ENCODE measurements at places on chromosomes 1 and 21.

GRCh38 chr1:67256291-67257172, 51.1 kb upstream of the IL12RB2 start:
- no peak for DNase-seq

GRCh38 chr1:85427331-85427730, 37.6 kb downstream of the DDAH1 start:
- no peak for DNase-seq

DNA sequence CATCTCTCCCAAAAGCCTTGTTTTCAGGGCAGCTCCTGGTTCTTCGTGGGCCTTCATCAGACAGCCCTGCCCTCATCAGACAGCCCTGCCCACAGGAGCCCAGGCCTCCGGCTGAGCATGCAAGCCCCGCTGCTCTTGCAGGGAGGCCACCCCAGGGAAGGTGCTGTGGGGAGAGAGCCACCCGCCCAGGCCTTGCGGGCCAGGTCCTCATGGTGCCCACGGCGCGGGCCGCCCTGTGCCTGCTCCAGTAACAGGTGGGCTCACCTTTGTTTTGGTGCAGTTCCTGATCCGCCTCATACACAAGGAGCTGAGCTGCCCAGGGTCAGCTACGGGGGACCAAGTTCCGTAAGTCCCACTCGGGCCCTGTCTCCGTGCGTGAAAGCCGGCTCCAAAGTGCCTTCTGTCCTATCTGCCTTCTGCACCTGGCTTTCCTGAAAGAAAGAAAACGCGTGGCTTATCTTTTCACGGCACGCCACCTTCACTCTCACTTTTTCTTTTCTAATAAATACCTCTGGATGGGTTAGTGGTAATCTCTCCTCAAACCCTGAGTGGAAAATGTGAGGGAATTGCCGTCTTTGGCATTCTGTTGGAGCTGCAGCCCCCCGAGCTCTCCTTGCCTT, 65.9 kb downstream of the SLC37A1 start:
- no peak for DNase-seq

DNA sequence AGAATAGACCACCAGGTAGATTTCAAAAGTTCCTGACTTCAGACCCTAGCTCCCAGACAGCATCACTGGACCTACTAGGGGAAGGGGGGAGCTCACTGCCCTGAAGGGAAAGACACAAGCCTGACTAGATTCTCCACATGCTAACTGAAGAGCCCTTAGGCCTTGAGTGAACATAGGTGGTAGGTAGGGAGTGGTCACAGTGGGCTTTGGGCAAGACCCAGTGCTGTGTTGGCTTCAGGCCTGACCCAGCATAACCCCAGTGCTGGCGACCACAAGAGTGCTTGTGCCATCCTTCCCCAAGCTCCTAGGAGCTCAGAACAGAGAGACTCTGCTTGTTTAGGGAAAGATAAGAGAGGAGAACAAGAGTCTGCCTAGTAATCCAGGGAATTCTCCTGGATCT, 51.1 kb upstream of the ACADM start:
- no peak for DNase-seq

DNA sequence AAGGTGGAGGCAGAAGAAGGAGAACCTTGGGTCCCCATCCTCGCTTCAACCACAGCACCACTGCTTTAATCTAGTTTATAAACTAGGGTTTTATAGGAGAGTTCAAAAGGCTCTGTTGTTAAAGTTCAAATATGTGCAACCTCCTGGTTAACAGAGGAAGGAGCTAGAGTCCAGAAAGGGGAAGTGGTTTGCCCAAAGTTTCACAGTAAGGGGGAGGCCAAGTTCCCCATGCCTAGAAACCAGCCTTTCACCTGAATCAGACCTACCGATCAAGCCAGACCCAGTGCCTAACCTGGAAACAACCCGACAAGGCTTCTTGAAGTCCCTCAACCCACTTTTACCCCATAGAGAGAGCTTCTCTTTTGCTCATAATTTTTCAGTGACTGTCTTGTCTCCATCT, 106.5 kb downstream of the PLPP3 start:
- no peak for DNase-seq

GRCh38 chr1:18932387-18932786, 24.1 kb downstream of the IFFO2 start:
- no peak for DNase-seq

GRCh38 chr1:185409345-185409744, 92.3 kb upstream of the IVNS1ABP start:
- no peak for DNase-seq

- DNase-seq, result no peak
Observed at GRCh38 chr1:156684227-156684782, 7.1 kb upstream of the NES start.

DNA sequence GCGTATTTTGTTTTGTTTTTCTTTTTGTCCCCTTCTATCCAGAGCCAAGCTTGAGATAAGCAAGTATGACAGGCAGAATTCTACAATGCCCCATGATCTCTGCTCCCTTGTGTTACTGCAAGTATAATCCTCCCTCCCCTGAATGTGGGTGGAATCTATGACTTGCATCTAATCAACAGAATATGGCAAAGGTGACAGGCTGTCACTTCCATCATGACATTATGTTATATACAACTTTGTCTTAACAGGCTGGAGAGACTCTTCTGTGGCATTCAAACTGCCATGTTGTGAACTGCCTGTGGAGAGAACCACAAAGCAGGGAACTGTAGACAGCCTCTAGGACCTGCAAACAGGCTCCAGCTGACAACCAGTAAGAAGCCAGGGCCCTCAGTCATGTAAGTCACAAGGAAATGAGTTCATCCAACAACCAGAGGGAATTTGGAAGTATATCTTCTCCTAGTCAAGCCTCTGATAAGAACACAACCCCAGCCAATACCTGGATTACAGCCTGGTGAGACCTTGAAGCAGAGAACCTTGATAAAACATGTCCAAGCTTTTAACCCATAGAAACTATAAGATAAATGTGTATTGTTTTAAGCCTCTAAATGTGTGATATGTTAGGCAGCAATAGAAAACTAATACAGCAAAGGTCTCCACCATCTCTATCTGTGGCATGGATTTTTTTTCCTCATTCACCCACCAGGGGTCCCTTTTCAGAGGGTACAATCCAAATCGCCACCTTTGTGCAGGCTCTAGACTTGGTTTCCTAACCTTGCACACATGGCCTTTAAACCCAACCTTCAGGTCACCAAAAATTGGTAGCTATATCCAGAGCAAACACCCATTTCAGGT, 5.7 kb upstream of the C1orf162 start:
- no peak for DNase-seq

GRCh38 chr1:160807738-160808137, 11.8 kb downstream of the LY9 start:
- DNase-seq, result no peak

GRCh38 chr1:16970132-16970910, 10.1 kb downstream of the MFAP2 start:
- no peak for DNase-seq

DNA sequence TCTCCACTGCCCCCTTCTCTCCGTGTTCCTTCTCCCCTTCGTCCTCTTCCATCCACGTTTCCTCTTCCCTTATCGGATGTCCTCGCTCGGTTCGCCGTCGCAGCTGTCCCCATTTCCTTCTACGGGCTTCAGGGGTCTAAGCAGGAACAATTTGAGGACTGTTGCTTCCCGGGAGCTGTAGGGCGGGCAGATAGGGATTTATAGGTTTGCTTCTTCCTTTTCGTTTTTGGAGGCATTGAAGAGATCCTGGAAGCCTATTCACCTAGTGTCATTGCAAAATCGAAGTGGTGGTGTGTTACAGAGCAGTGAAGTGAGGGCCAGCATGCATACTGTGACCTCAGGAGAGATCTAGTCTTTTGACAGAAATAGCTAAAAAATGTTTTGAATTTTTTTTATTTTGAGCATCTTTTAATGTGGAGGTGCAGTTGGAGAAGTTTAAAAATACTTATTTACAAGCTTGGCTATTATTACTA, 897 bp downstream of the ZYG11B start:
- no peak for DNase-seq

GRCh38 chr1:95384567-95384966, 150.6 kb downstream of the RWDD3 start:
- no peak for DNase-seq

- DNase-seq, result no peak
Observed at GRCh38 chr1:28329395-28330153, 734 bp downstream of the MED18 start.

DNA sequence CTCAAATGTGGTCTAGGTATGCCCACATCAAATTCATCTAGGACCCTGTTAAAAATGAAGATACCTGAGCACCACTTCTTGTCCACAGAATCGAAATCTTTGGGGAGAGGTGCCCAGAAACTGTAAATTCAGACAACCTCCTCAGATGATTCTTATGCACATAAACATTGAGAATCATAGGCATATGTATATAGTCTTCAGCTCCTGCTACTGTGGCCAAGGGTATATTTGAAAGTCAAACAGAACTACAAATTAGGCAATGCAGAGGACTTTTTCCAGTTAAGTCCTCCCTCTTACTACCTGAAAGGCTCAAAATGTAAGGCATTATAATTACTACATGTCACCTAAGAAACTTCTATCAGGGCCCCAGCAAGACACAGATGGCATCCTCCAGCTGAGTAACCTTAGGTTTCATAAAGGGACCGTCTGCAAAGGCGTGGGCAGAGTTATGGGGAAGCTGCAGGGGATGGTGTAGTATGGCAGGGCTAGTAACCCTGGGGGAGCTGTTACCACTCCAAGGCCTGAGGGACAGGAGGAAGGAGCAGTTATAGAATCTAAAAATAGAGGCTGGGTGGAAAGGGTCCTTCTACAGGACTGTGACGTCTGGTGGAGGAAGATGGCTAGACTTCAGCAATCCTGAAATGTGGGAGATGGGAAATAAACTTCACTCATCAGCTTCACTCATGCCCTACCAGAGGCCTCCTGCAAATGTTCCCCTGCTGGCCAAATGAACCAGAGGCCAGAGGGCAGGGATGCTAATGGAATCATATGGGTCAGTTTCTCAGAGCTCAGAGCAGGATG, 46.3 kb downstream of the DAB1 start:
- DNase-seq, result no peak

GRCh38 chr1:32352831-32353383, 9.4 kb downstream of the FAM229A start:
- no peak for DNase-seq

GRCh38 chr1:115069659-115070308, 19.5 kb downstream of the TSPAN2 start:
- DNase-seq, result no peak

DNA sequence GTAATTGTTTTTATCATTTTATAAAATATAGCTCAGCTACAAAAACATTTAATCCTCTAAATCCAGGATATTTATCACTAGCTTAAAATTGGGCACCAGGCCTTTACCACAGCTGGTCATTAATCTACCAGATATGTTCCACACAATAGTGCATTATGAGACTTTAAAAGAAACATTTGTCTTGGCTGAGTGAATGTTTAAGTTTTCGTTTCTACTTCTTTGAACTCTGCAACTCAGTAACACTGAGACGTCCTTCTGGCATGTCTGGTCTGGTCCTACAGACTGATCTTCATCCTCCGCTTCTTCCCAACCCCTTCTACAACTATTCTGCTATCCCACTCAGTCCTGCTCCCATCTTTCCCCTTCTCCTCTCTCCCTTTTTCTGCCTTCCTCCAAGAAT, 296.2 kb downstream of the NEGR1 start:
- no peak for DNase-seq

DNA sequence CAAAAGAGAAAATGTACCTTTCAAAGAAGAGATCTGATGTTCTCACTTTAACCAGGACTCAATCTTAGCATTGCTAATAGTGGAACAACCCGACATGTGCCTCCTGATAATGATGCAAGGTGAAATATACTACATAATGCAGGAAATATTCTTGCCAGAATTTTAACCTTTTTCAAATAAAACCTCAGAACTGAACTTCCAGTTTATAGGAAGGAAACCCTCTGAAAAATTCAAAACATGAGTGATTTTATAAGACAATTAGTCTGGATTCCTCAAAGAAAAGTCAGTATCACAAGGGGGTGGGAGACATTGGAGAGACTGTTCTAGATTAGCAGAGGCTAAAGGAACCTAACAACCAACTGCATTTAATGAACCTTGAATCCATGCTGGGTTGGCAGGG, 18.1 kb downstream of the AHCYL1 start:
- no peak for DNase-seq

DNA sequence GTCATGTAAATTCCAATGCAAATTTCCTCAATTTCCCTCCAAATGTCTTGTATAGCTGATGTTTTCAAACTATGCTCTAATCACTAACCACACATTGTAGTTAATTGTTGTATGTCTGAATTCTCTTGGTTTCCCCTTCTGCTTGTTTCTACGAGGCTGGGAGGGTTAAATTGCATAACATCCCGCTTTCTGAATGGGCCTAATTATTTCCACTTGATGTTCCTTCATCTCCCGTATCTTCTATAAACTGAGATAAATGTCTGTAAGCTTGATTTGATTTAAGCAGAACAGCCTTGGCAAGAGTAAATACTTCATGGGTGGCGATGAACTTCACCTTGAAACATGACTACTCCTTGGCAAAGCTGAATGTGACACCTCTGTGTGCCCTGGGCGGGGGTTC, 72.2 kb downstream of the SERINC2 start:
- DNase-seq, result no peak

DNA sequence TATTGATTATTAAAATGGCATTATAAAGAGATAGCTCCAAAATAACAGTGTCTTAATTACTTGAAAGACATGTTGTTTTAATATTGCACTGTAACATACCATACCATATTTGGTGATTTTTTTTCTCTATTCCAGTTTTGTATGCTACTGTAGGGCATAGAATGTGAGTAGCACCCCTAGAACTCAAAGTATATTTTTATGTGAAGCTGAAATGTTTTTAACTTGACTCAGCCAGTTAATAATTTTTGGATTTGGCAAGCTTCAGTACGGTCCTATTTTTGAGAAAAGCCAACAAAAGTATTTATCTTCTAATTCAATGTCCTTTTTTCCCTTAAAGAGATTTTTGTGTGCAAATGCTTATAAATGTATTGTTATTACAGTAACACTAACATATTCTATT, 593.8 kb downstream of the USP25 start:
- no peak for DNase-seq

- DNase-seq, result no peak
Observed at GRCh38 chr1:101194746-101195145, 42.1 kb upstream of the S1PR1 start.

DNA sequence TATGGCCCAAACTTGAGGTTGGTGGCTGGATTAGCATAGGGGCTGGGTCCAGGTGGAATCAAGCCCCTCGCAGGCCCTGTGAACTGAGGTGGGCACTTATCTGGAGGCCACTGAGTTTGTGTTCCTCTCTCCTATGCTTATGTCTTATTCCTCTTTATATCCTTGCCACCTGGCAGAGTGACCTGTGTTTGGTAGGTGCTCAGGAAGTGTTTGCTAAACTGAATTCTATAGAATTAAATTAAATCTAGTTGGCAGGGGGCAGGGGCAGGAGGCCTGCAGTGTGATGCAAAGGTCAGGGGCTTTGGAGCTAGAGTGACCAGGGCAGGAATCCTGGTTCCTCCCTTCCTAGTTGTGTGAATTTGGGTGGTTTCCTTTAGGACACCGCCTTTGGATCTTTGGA, 1.1 kb upstream of the TMEM9 start:
- no peak for DNase-seq

- peak; percentile 20 for DNase-seq
Observed at GRCh38 chr1:110106013-110106941, 6.0 kb upstream of the UBL4B start.

Measured in stimulated activated CD4-positive, alpha-beta T cell treated with anti-CD3 and anti-CD28 coated beads, Interleukin-1b, Interleukin-23, amount 100 ng/mL, for 1 hour (primary cell).